ENCODE measurements at places on chromosomes 4 and X.

DNA sequence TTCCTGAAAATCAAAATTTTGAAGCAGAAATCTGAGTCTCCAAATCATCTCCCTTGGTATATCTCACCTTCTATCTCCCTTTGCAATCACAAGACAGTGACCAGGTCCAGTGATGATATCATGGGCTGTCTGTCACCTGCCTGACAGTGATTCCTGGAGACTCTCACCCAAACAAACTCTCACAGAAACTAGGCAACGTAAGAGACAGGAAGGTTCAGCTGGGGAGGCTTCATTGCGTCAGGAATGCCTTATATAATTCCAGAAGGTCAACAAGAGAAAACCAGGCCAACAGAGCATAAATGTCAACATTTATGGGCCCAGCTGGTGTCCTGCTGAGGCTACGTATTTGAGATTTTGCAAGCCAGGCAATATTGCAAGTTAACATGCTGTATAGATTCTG lies 412.7 kb downstream of the KCNIP4 start:
- DNase-seq: no peak

- no peak for DNase-seq
Observed at GRCh38 chrX:134013524-134013923, 28.1 kb upstream of the GPC3 start.

DNA sequence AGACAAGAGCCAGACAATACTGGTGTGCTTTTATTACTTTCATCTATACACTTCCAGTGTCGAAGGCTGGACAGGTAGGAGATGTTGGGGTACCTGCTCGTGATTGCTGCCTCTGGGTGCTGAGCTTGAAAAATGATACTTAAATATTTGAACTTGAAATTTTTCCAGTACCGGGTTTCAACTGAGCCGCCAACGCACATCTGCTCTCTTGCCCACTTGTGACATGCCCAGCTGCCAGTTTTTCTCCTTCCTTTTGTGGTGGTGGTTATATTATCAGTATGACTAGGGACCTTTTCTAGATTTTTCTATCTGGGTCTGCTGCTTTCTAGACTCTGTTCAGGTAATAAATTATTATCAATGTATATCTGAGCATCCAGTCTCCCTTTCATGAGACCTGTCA lies 3.4 kb downstream of the OGT start:
- DNase-seq: no peak

DNA sequence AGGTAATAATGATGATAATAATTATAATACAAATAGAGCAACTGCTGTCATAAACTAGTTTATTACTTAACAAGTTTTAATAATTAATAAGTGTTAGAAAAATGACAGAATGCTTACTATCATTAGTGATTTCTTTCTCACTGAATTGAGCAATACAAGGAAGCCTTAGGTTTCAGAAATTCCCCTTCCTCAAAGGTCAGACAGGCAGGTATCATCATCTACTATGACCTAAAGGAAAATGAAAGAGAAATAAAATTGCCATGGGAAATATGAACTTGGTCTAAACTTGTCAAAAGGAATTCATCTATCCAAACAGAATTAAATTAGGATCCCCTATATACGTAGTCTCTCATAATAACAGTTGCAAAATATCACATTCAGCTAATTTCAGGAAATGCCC lies 56.3 kb upstream of the SLC7A11 start:
- no peak for DNase-seq

DNA sequence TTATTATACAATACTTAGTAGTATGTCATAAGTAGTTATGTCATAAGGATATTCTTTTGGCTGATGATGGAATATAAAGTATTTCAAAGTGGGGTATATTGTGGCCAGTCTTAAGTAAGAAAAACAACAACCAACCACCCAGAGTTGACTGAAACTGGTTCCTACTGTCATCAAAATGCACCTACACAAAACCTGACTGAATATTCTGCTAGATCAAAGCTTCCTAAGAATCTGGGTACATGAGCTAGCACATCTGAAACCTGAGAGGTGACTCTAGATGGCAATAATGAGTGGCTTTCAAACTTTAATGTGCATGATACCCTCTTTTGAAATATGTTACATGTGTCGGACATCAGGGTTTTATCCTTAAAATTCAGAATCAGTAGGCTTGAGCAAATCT lies 60.4 kb downstream of the REELD1 start:
- no peak for DNase-seq

DNA sequence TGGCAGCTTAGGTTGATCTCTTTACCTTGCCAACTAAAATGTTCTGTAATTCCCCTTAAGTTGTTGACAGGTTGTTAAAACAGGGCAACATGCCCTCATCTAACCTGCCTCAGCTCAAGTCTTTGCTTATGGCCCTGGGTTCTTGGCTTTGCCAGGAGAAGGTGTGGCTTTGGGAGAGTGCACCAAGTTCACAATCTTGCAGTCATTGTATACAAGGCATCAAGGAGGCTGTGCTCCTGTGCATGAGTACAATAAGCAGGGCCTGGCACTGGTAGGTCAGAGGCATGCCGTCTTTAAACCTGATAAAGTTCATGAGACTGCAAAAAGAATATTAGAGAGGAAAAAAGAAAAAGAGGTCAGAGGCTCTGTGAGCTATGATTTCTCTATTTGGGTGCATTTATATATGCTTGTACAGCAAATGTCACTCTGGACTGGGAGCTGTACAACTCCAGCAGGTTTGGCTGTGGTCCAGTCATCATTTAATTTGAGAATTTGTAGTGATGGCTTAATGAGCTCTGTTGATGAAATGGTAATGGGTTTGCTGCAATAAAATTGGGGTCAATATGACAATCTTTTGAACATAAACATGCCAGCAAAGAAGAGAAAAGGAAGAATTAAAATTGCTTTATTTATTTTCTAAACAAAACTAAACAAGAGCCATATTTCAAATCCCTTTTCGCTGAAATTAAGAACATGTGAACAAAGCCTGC lies 30.3 kb downstream of the AREG start:
- no peak for DNase-seq

- peak; percentile 58 for DNase-seq
Observed at GRCh38 chr4:158236304-158237030, 26.2 kb downstream of the TMEM144 start.

GRCh38 chr4:108146819-108147218 lies 21.9 kb downstream of the LEF1 start:
- no peak for DNase-seq

DNA sequence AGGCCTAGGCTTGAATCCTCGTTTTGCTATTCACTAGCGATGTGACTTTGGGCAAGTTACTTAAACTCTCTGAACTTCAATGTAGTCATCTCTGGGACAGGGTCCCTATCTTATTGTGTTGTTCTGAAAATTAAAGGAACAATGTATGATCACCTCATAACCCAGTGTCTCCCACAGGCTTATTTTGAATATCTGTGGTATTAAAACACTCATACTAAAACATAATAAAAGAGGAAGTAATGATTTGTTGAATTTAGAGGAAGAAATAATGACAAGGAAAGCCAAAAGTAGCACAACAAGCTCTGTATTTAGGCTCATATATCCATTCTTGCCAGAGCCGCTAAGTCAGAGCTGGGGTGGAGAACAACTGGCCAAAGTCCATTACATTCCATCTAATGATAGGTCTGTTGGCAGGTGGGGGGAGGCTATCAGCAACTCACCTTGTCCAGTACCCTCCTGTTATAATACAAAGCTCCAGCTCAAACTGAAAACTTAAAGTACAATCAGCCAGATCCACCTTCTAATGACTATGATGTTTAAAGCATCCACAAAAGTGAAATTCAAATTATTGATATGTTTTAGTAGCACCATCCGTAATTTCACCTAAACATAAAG lies 64.5 kb upstream of the LSM6 start:
- DNase-seq: no peak

GRCh38 chr4:100299046-100299840 lies 109.0 kb upstream of the DDIT4L start:
- no peak for DNase-seq

DNA sequence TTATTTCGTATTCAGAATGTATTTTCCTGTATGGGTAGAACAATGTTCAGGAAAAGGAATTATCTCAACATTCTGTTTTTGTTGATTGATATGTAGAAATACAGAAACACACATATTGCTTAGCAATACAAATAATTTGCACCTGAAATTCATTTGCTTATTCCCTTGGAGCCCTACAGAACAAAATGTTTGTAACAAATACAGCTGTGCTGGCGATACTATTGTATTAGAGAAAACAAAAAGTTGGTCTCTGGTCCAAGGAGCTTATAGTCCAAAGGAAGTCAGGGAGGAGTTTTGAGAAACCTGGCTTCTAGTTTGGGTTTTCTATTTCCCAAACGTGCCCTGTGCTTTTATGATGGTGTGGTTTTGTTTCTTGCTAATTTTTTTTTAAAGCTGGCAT lies 37.8 kb upstream of the CAPN6 start:
- DNase-seq: no peak

GRCh38 chr4:48832571-48832970 lies 1.7 kb downstream of the OCIAD1 start:
- no peak for DNase-seq

- DNase-seq: no peak
Observed at GRCh38 chr4:52838729-52839586, 23.2 kb upstream of the RASL11B start.

GRCh38 chr4:187603093-187604025 lies 392.2 kb upstream of the ZFP42 start:
- DNase-seq: no peak

GRCh38 chr4:150302553-150302952 lies 224.3 kb downstream of the DCLK2 start:
- no peak for DNase-seq

GRCh38 chr4:102819588-102820365 lies 7.6 kb downstream of the UBE2D3 start:
- no peak for DNase-seq

GRCh38 chr4:83251447-83251830 lies 33.2 kb downstream of the COQ2 start:
- no peak for DNase-seq

DNA sequence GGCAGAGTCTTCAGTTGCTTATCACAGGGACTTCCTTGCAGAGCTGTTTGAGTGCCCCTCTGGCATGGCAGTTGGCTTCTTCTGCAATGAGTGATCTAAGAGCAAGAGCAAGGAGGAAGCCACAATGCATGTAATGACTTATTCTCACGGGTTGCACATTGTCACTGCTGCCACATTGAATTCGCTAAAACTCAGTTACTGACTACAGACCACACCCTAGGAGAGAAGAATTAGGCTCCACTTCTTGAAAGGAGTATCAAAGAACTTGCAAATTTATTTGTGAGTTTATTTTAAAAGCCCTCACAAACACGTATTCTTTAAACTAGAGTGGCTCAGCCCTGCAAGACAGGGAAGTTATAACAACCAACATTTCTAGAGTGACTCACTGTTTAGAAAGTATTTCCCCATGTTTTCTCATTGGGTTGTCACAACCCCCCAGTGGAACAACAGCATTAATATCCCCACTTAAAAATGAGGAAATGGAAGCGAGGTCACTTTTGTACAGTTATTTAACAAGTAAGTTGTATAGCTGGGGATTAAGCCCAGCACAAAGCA lies 32.4 kb upstream of the RBPJ start:
- DNase-seq: peak; percentile 40

DNA sequence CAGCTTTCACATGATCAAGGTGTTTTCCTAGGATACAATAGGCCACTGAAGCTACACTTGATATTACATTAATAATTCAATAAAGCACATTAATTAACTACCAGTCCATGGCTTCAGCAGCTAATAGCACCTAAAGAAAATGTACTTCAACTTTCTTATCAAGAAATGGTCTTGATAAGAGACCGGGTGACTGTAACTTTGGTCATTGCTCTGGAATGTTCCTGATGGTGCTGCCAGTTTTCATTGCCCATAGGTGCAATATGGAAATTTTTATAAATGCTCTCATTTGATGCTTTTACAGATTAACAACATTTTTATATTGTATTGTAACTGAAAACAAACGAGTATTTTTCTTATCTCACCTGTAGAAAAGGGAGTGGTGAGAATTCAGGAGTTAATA lies 165.4 kb downstream of the SHROOM3 start:
- no peak for DNase-seq
